ENCODE measurements at places on chromosomes 2 and 18.

DNA sequence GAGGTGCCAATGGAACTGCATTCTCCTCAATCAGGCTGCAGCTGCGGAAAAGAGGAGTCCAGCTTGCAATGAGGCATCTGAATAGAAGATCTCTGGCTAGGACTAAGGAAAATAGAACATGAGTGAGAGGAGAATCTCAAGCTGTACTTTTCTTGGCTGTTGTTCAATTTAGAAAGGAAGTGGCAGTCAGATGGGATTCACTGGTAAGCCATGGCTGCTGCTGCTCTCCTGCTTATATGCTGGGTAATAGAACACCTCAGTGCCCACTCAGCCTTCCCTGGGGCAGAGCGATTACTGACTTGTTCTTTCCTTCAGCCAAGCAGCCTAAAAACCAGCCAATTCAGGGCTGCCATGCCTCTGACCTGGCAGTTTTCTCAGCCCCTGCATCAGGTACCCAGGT lies 17.6 kb upstream of the CHST9 start:
- no peak for DNase-seq

DNA sequence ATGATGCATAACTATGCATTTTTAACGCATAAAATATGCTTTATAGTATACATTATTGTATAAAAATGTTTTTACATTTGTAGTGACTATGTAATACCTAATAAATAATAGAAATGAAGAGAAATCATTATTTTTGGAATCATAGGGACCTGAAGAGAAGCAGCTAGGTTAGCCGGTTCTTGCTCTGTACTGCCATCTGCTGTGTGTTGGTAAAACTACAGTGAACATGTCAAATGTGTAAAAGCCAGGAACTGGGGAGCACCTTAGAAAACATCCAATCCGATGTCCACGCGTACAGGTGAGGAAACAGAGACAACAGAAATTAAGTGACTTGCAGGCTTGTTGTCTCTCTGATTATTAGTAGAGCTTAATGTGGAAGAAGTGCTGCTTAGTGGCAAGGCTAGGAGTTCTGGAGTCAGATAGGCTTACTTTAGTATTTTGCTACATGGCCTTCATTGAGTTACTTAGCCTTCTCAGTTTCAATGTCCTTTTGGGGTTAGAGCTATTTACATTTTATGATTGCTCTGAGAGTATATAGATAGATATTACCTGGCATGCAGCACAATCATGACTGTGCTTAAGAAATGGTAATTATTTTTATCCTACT lies 386.5 kb downstream of the DLGAP1 start:
- peak; percentile 41 for DNase-seq

DNA sequence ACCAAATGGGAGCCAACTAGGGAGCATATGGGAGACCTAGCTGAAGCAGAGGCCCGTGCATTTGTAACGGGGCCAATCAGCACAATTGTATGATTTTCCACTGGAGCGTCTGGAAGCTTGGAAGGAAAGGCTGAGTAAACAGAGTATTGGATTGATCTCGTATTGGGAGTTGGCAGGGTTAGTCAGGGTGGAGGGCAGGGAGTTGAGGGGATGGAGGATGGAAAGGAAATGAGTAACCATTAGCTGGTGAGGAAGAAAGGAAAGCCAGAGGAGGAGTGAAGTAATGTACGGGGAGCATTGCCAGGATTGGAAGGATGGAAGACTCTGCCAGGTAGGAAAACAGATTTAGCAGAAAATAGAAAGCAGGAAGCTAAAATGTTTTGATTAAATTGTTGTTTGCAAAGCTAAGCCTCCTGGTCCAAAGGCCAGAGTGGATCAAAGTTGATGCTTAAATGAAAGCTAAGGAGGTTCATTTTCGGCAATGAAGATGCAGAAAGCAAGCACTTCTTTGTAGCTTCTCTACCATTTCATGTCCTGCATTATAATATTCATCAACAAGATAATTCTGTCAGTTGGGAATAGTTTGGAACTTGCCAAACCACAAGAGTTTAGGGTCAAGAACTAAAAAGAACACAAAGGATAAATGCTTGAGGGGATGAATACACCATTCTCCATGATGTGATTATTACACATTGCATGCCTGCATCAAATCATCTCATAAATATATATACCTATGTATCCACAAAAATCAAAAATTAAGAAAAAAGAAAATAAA lies 75.6 kb upstream of the TTN start:
- no peak for DNase-seq

GRCh38 chr2:238003234-238004031 lies 36.6 kb downstream of the UBE2F start:
- DNase-seq, result no peak

- DNase-seq, result no peak
Observed at GRCh38 chr2:157803952-157804351, 72.2 kb downstream of the ACVR1 start.

DNA sequence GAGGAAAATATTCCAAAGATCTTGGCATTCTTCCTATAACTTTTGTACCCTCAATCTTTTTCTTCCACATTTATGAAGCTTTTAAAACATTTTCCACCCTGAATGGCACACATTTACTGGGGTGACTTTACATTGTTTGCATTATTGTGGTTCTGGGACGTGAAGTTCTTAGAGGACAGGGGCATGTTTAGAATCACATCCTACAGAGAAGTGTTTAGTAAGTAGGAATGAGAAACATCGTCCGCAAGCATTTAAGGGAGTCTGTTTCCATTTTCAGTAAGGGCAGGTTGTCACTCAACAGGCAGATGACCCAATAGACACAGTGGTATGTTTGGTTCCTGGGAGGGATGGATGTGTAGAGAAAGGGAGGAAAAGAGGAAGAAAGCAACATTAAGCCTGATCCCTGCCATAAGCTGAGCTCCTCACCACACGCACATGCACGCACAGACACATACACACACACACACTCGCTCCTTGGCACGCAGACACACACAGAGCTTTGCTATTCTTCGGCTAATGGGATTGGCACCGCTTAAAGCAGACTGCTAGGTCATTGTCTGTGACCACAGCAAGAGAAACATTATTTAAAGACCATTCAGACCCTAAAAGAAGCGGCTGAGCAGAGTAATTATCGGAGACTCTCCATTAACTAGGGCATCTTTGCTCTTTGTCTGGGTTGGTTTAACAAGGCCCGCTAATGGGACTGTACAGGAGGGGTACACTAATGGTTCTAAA lies 14.2 kb upstream of the PLEKHM3 start:
- DNase-seq, result no peak

GRCh38 chr2:107325981-107326786 lies 440.2 kb upstream of the ST6GAL2 start:
- DNase-seq, result no peak

DNA sequence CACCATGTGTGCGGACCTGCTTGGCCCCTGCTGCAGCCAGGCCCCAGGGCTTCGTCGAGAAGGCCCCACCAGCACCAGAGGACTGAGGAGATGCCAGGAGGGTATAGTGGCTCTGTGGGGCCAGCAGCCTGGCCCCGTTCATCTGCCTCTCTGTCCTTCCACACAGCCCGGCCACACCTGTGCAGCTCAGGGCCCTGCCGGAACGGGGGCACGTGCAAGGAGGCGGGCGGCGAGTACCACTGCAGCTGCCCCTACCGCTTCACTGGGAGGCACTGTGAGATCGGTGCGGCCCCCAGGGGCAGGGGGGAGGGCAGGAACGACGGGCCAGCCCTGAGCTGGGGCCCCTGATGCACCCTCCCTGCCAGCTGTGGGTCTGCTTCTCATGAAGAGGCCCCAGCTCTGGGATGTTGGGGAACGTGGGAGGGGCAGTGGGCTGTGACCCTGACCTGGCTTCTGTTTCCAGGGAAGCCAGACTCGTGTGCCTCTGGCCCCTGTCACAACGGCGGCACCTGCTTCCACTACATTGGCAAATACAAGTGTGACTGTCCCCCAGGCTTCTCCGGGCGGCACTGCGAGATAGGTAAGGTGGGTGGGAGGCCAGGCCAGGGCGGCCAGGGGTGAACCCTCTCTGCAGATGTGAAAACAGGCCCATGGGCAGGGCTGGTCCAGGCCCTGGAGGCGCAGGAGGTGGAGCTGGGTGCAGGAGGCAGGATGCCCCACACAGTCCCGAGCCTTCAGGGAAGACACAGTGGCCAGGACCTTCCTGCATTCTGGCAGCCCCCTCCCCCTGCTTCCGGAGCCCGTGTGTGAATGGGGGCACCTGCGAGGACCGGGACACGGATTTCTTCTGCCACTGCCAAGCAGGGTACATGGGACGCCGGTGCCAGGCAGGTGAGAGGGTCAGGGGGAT lies 50.3 kb downstream of the MTERF4 start:
- no peak for DNase-seq

DNA sequence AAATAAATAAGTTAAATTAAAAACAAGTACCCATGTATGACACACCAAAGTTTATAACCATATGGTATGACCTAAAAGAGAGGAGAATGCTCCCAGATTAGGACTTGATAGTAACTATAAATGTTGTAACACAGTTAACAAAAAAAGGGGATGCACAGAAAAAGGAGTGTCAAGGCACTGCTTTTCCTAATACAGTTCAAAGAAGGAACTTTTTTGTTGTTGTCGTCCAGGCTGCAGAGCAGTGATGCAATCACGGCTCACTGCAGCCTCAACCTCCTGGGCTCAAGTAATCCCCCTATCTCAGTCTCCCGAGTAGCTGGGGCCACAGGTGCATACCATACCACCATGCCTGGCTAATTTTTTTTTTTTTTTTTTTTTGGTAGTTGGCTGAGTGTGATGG lies 2.7 kb downstream of the NARS1 start:
- DNase-seq, result no peak

GRCh38 chr2:206452750-206453149 lies 9.4 kb downstream of the ADAM23 start:
- no peak for DNase-seq

DNA sequence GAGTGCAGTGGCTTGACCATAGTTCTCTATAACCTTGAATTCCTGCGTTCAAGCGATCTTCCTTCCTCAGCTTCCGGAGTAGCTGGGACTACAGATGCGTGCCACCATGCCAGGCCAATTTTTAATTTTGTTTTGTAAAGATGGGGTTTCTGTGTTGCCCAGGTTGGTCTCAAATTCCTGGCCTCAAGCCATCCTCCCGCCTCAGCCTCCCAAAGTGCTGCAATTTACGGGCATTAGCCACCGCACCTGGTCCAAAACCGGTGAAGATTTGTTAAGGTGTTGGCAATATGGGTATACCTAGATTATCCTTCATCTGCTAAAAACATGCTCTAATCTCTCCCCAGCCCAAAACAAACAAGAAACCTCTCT lies 1.3 kb upstream of the EIF2AK3 start:
- no peak for DNase-seq

- no peak for DNase-seq
Observed at GRCh38 chr2:101788565-101788964, 91.1 kb downstream of the MAP4K4 start.

DNA sequence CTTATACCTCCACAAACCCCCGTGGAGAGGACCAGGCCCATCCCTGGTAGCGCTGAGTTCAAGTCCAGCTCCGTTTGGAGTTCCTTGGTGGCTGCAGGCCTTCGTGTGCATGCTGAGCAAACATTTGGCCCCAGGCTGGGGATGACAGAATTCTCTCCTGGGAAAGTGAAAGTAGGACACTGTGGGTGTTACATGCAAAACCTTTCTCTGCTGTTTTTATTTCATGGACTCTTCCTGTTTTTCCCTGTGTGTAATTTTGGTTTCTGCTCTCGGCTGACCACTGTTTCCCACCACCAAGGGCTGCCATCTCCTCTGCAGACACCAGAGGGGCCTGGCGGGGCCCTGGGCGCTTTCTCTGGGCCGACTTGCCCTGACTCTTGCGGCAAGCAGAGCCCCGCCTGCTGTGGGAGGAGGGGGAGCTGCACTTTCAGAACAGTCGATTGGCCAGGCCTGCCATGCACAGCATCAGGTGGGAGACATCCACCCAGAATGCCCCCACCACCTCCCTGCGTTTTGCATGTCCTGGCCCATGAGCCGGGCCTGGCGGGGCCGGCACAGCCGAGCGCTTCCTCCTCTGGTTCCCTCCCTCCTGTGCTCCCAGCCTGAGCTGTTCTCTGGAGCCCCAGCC lies 102.4 kb downstream of the CABLES1 start:
- no peak for DNase-seq

GRCh38 chr18:79387615-79388014 lies 8.1 kb upstream of the NFATC1 start:
- DNase-seq, result no peak

GRCh38 chr18:26865557-26865956 lies at the start of gene AQP4:
Gene AQP4, minus strand, starts transcription at chr18:26865707. Its CDS starts 18 bp downstream, at chr18:26865689.
- DNase-seq, result no peak
